ENCODE measurements at places on chromosomes 3 and 15. TPM values are rescaled to one million over a fixed set of nuclear protein-coding genes. Genes with fewer than 3 reads are reported as not detected.

- no peak for DNase-seq
- no peaks in the 10 kb centered on the region for H3K4me1 ChIP-seq
- no peaks in the 10 kb centered on the region for H3K36me3 ChIP-seq
- H3K27ac ChIP-seq, result no peak overlapping the region
- no peak overlapping the region for H3K4me3 ChIP-seq
Measured at GRCh38 chr3:170012683-170013400, 25.0 kb upstream of the GPR160 start.

TRH gene
- total RNA-seq, result not detected

DNA sequence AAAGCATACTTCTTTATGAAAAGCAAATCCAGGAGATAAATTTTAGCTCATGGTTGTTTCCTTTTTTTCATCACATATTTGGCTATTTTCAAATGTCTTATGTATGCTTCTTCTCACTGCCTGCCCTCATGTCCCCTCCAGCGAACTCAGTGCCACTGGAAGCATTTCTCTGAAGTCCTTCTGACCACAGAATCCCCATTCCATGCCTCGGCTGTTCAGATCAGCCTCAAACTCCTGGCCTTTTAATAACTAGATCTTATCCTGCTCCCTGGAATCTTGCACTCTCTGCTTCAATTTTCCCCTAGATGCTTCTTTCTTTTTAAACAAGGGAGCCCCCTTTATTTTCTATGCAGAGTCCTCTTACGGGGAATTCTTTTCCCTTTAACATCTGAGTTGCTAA lies 10.1 kb downstream of the ETV5 start:
- peaks cover 2% of the 10 kb centered on the region for H3K4me1 ChIP-seq
- no peaks in the 10 kb centered on the region for H3K36me3 ChIP-seq
- no peak overlapping the region for H3K4me3 ChIP-seq
- no peak for DNase-seq

TM4SF18 gene
- not detected for total RNA-seq

- no peak for DNase-seq
- H3K36me3 ChIP-seq, result no peaks in the 10 kb centered on the region
- no peak overlapping the region for H3K4me3 ChIP-seq
- no peak overlapping the region for H3K27ac ChIP-seq
- no peaks in the 10 kb centered on the region for H3K4me1 ChIP-seq
Measured at GRCh38 chr3:81622395-81622794, 139.1 kb downstream of the GBE1 start.

- H3K27me3 ChIP-seq, result no peaks in the 10 kb centered on the region
- DNase-seq, result no peak
- H3K4me1 ChIP-seq, result no peaks in the 10 kb centered on the region
- H3K27ac ChIP-seq, result no peak overlapping the region
- H3K36me3 ChIP-seq, result no peaks in the 10 kb centered on the region
Measured at GRCh38 chr3:61617041-61617440, 55.7 kb downstream of the PTPRG start.

- H3K27me3 ChIP-seq, result peaks cover 29% of the 10 kb centered on the region
- peak; percentile 11 for DNase-seq
- no peaks in the 10 kb centered on the region for H3K36me3 ChIP-seq
Measured at GRCh38 chr3:180036671-180037455, at the start of gene PEX5L. Gene PEX5L (minus strand): TSS chr3:180036937. CDS start chr3:180036599, 338 bp downstream.

ULK3 gene
- 54.4 TPM for total RNA-seq

GRCh38 chr3:55521064-55521737 lies 34.1 kb upstream of the WNT5A start:
- H3K4me3 ChIP-seq, result no peak overlapping the region
- no peaks in the 10 kb centered on the region for H3K27me3 ChIP-seq
- H3K27ac ChIP-seq, result no peak overlapping the region
- H3K36me3 ChIP-seq, result no peaks in the 10 kb centered on the region
- DNase-seq, result no peak
- no peaks in the 10 kb centered on the region for H3K4me1 ChIP-seq

GRCh38 chr3:160132226-160132625 lies 93.0 kb upstream of the C3orf80 start:
- H3K4me1 ChIP-seq, result no peaks in the 10 kb centered on the region
- H3K36me3 ChIP-seq, result no peaks in the 10 kb centered on the region
- no peak for DNase-seq
- H3K4me3 ChIP-seq, result no peak overlapping the region

DNA sequence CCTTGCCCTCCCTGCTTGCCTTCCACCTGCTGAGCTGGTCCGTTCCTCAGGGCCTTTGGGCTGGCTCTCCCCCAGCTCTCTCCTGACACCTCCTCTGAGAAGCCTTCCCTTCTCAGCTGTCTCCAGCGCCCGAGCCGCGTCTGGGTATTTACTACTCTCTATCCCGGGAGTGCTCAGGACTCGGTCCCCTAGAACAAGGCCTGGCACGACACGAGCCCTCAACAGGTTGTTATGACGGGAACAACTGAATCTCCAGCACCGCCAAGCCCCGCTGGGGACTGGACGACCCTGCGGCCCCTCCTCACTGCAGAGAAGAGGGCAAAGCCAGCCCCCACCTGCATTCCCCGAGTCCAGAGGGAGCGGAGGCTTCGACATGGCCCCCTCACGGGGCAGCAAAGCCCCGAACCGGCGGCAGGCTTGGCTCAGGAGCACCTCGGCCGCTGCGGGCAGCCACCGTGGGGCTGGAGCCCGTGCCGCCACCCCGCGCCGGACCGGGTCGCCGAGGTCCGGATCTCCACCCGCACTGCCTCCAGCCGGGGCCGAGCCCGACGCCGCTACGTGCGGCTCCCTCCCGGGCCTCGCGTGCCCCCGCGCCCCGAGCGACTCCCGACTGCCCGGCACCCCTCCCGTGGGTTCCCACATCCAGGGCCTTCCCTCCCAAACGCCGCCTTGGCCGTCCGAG lies 792 bp downstream of the TPRA1 start:
- DNase-seq, result no peak
- H3K4me3 ChIP-seq, result peak overlapping the region; percentile 44
- H3K27me3 ChIP-seq, result no peaks in the 10 kb centered on the region
- H3K36me3 ChIP-seq, result no peaks in the 10 kb centered on the region
- H3K27ac ChIP-seq, result peak overlapping the region; percentile 69
- H3K4me1 ChIP-seq, result peaks cover 23% of the 10 kb centered on the region

- H3K36me3 ChIP-seq, result no peaks in the 10 kb centered on the region
- H3K4me3 ChIP-seq, result no peak overlapping the region
- no peak overlapping the region for H3K27ac ChIP-seq
- H3K27me3 ChIP-seq, result peaks cover 7% of the 10 kb centered on the region
- DNase-seq, result no peak
Measured at GRCh38 chr15:58182460-58183163, 44.4 kb downstream of the AQP9 start.

GRCh38 chr3:46422617-46423016 lies 15.6 kb downstream of the CCRL2 start:
- no peaks in the 10 kb centered on the region for H3K27me3 ChIP-seq
- no peaks in the 10 kb centered on the region for H3K36me3 ChIP-seq

- no peaks in the 10 kb centered on the region for H3K36me3 ChIP-seq
- no peak for DNase-seq
- H3K4me3 ChIP-seq, result no peak overlapping the region
- H3K4me1 ChIP-seq, result no peaks in the 10 kb centered on the region
- no peak overlapping the region for H3K27ac ChIP-seq
Measured at GRCh38 chr15:92324101-92324963, 69.3 kb upstream of the ST8SIA2 start.

GPR176 gene
- total RNA-seq, result not detected

Data from CD4-positive, CD25-positive, alpha-beta regulatory T cell (primary cell).